ENCODE measurements at places on chromosomes 16 and 17.

DNA sequence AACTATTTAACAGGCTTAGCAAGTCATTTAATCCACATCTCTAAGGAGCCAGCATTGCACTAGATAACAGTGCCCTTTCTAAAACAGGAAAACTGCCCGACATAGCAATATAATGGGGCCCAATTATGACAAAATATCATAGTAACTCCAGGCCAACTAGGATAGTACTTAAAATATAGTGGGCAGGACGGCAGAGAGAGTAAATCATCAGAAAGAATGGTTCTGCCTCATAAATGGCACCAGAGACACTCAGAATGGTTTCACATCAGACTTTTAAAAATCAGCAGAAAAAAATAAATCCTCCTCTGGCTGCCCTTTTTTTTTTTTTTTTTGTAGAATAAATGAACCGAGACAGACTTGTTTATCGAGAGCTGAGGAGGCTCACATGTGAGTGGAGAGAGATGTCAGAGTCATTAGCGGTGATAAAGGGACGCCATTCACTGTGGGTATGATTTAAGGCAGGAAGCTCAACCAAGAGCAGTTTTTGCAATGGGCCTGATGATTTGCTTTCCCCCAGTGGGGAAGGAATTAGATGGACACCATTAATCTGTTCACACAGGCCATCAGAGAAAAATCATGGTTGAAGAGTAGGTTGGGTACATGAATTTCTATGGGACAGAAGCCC is 62.6 kb downstream of the CPPED1 start:
- DNase-seq, result no peak

- no peak for DNase-seq
Measured at GRCh38 chr17:57858838-57859237, 9.0 kb upstream of the MRPS23 start.

- no peak for DNase-seq
Measured at GRCh38 chr17:49887086-49887743, 39.3 kb upstream of the TAC4 start.

- no peak for DNase-seq
Measured at GRCh38 chr17:47087093-47087492, 102.0 kb downstream of the CDC27 start.

- no peak for DNase-seq
Measured at GRCh38 chr17:9985646-9986045, 80.6 kb upstream of the RCVRN start.

- no peak for DNase-seq
Measured at GRCh38 chr16:80940069-80940856, 66.4 kb downstream of the CMC2 start.

All from CD4-positive, alpha-beta T cell treated with Interleukin-4 for 1 hour (primary cell).